ENCODE measurements at places on chromosomes 1 and 21.

GRCh38 chr1:234871710-234872271, 256.8 kb downstream of the TOMM20 start:
- no peak for DNase-seq

DNA sequence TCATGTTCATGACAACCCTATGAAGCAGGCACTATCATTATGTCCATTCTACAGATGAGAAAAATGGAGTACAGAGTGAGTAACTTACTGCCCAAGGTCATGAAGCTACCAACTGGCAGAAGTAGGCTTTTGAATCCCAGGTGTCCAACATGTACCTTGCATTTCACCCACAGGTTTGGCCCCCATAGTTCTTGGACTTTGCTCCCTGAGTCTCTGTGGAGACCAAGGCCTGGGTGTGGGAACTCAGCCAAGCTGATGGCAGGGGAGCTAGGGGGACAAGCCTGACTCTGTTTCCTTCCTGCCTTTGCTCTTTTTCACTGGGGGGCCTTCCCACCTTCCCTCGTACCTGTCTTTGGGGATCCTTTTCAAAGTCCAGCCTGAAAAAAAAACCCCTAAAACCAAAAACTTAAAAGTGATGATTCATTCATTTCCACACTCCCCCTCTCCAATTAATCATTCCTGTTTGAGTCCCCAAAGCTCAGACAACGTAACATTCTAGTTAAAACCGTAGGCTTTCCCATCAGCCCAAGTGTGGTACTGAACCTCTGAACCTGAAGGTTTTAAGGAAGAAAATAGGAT, 8.5 kb upstream of the TTC22 start:
- DNase-seq = no peak

GRCh38 chr1:201481004-201481380, 12.0 kb upstream of the PHLDA3 start:
- no peak for DNase-seq

GRCh38 chr1:50228871-50229384, 120.2 kb downstream of the ELAVL4 start:
- no peak for DNase-seq

- no peak for DNase-seq
These were observed 6.1 kb upstream of the C4BPA start for GRCh38 chr1:207097871-207098324.

- no peak for DNase-seq
These were observed 35.8 kb downstream of the WNT4 start for GRCh38 chr1:22107126-22107525.

GRCh38 chr21:21175798-21176334, 177.7 kb downstream of the NCAM2 start:
- DNase-seq = no peak

- peak; percentile 7 for DNase-seq
These were observed 54.4 kb downstream of the TLCD4 start for GRCh38 chr1:95171270-95172245.

GRCh38 chr1:55775007-55775406, 559.8 kb upstream of the USP24 start:
- peak; percentile 83 for DNase-seq

DNA sequence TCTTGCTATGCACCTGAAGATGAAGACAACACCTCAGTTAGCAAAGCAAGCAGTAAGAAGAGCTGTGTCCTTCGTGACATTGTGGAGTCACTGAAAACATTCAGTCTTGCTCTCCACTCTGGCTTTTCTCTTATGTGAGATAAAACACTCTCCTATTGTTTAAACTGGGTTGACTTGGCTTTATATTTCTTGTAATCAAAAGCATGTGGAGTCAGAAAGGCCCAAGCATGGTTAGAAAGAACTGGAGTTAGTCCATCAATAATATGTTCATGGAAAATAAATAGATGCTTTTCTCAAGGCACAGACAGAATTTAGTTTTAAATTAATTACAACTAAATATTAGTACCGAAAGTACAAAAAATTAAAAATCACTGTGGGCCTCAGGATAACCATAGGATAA, 61.7 kb downstream of the UBE2U start:
- no peak for DNase-seq

DNA sequence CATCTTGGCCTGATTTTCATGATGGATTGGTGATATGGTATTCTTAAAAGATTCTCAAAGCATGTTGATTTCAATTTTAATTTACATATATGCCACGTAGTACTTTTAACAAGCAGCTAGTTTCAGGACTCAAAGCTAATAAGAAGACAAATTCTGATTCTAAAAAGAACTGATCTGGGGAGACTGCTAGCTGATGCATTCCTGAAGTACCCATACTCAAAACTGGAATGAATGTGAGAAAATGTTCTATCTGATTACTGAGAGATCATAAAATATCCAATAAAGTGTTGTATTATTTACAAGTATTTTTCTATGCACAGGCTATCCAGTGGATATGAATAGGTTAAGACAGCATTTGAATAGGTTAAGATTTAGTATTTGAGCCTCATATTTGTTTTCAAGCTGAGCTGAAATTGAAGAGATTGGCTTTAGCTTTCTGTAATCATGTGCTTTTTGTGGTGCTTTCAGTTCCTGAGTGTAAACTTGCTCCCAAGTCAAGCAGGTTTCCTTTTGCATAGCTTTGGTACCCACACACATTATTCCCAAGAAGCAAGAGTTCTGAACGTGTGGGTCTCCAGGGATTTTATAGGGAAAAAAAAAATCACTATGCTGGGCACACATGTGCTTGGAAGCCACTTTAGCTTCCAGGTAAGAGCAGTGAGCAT, 114.1 kb downstream of the VPS13D start:
- DNase-seq = no peak

DNA sequence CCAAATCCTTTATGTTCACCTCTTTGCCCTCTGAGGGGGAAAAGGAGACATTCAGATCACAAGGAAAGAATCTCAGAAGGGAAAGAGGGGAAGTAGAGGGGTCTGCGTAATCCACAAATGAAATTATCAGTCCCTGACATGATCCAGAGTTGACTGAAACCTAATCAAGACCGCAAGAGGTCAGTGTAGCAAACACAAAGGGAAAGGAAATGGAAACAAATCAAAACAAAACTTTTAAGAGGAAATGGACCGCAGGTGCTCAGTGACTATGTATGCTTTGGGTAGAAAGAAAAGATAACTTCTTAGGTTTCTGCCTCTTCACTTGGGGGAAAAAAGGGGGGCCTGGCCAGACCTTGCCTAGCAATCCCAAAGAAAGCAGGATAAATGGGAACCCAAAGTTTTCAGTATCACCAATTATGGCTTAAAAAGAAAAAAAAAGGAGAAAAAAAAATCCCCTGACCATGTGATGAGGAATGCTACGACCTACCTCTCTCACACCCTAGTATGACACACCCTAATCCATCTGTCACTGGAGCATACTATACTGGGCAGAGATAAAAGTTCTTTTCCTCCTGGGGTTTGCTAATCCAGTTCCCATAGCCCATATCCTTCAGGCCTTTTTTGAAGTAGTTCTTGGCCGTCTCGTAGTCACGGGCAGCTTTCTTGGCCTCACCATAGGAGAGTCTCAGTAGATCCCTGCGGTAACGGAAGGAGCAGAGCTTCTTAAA, 16.9 kb downstream of the CHRNB2 start:
- DNase-seq = no peak

DNA sequence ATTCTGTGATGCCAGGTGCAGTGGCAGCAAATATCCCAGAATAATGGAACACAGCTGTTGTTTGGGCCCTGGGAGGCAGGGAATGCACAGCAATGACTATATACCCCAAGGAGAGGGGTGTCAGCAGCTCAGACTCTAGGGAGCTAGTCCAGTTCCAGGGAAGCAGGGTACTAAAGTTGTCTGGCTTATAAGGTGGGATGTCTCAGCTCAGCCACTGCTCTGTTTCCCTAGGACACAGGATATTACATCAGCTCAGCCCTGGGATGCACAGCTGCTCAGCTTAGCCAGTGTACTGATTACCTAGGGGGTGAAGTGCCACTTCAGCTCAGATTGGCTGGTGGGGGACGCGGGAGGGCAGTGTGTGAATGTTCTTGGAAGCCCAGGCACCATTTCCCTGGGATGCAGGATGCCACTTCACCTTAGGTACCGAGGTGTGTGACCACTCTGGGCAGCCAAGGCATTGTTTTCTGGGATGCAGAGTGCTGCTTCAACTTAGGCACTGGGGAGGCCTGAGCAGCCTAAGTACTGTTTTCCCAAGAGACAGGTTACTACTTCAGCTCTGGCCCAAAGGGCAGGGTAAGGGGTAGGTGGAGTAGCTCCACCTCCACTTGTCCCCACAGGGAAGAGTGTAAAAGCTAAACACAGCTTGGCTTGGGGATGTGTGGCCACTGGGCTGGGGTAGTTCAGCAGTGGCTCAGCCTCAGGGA, 59.4 kb downstream of the DIPK1A start:
- no peak for DNase-seq

DNA sequence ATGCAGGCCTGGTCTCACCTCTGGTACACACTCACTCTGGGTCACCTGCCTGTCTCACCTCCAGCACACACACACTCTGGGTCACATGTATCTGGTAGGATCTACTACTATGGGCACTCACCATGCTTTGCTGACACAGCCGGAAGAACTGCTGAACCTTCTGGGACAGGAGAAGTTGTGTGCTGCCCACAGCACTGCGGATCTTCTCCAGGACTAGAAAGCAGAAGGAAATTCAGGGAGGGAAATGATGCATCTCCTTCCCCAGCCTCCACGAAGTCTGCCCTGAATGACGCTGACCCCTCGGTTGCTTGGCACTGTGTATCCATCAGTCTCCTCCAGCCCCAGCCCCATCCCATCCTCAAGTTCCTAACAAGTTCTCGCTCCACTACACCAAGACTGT, 7.9 kb upstream of the SMIM12 start:
- DNase-seq = no peak

GRCh38 chr1:197017558-197018146, 40.3 kb downstream of the CFHR5 start:
- no peak for DNase-seq

- DNase-seq = no peak
These were observed 143.4 kb downstream of the ZZZ3 start for GRCh38 chr1:77538956-77539518.

DNA sequence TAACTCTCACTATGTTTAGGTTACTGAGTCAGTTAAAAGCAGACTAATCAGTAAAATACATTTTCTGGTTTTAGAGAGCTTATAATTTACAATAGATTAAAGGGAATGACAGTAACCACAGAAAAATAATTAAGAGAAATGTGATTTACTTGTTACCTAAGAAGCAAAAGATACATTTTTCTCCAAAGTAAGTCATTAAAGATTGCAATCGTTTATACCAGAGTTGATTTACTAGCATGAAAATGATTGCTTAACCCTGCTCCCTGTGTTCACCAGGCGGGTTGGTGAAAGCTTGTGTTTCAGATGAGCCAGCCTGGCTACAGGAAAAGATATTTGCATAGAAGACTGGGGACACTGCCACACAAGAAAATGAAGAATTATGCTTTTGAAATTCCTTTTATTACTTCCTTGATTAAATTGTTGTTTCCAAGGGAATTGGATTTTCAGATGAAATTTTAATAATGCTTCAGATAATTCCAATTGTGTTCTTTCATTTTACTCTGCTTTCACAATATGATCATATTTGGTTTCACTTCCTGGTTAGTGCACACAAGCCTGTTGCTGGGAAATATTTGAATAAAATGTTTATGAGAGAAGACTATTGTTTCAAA, 27.9 kb downstream of the LRRC8B start:
- DNase-seq = no peak

DNA sequence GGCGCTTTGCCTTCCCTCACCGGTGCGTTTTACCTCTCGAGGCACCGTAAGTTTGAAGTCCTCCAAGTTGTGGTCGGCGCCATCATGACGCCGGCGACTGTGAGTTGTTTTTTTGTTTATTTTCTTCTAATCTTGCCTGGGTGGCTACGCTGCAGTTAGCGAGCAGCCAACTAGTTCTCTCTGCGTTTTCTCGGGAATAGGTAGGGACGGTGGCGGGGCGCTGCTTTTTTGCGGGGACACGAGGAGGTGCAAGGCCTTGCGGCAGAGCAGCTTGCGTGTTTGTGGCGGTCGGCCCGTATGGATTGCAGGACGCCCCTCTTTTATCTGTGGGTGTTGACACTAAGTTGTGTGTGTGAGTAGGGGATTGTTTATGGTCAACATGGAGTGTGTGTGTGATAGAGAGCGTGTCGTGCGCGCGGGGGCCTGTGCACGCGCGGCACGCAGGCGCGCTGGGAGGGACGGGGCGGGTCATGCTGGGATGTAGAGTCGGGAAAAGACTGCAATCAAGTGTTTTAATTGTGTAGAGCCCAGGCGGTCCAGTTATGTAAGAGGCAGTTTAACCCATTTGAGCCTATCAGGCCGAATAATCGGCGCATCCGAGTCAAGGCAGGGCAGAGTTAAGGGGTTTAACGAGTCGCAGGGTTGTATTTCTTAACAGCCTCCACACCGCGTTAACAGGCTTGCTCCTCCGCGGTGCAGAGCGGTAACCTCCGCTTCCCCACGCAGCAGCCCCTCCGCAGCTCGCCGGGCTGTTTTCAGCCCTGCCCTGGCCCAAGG, 1.2 kb upstream of the NEGR1 start:
- peak; percentile 80 for DNase-seq

DNA sequence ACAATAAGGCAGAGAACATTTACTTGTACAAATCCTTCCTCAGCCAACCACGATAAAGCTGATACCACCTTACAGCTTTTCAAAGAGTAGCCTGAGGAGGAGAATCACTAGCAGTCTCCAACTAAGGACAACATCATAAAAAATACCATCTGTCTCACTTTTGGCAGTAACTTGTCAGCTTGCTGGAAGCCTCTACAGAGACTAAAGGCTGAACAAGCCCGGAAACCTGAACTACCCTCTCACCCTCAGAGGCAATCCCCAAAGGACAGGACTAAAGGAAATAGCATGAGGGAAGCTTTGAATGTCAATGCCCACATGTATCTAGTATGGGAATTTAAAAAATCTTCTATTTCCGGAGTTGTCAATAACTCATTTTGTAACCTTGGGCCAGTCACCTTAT, 10.6 kb downstream of the SRSF4 start:
- no peak for DNase-seq

- DNase-seq = no peak
These were observed 29.8 kb upstream of the NLRP3 start for GRCh38 chr1:247386217-247386616.

GRCh38 chr1:7541629-7542028, 229.5 kb upstream of the VAMP3 start:
- DNase-seq = no peak
